ENCODE measurements at places on chromosomes 12 and 14.

- no peak for DNase-seq
Measured at GRCh38 chr12:130972586-130972950, 18.9 kb downstream of the ADGRD1 start.

- DNase-seq: no peak
Measured at GRCh38 chr12:27733052-27733656, 22.5 kb downstream of the MRPS35 start.

DNA sequence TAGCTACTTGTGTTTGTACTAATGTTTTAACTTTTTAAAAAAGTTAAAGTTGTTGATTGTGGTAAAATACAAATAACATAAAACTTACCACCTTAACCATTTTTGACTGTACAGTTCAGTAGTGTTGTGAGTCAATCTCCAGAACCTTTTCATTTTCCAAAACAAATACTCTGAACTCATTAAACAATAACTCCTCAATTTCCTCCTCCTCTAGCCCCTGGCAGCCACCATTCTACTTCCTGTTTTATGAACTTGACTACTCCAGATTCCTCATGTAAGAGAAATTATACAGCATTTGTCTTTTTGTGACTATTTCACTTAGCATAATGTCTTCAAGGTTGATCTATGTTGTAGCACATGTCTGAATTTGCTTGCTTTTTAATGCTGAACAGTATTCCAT, 299.1 kb upstream of the AMIGO2 start:
- no peak for DNase-seq

GRCh38 chr12:67433385-67434175, 164.4 kb downstream of the CAND1 start:
- no peak for DNase-seq

DNA sequence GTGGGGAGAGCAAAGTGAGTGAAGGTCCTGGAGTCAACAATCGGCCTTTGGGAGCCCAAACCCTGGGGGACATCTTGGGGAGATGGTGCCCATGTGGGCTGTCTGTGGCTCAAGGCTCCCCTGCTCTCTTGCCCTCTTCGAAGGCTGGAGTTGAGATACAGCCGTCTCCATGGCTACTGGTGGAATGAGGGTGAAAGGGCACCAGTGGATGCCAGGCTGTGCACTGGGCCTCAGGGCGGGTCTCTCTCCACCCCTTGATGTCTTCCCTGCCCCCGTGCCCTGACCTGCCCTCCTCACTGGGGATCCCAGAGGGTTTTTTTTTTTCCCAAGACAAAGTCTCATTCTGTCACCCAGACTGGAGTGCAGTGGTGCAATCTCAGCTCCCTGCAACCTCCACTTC, 2.0 kb upstream of the ANKRD9 start:
- no peak for DNase-seq

GRCh38 chr12:6535697-6535946, 1.3 kb downstream of the GAPDH start:
- no peak for DNase-seq

DNA sequence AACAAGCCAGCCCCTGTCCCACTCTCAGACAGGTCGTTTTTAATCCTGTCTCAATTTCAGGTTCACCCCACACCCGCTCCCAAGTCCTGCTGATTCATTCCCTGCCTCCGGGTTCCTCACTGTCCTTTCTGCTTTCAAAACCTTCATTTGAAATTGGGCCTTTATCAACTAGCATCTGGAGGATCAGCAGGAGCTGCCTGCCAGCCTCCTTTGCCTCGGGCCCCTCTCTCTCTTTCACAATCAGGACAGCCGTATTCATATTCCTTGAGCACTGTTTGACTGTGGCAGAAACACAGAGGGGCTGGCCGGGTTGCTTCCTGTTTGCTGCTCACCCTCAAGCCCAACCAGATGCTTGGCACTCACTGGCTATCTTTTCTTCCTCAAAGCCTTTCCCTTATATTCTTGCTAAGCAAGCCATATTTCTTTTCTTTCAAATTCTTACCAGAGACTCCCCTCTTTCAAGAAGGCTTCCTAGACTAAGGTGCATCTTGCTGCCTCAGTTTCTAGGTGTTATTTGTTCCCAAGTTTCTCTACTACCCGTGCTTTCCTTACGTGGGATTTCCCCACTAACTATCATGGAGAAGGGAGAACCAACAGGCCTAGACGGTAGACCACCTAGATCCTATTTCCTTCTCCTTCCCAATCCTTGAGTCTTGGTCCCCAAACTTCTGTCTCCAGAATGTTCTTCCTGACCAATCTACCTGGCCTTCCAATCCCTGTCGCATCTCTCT, 3.0 kb downstream of the GALNT6 start:
- DNase-seq: no peak

DNA sequence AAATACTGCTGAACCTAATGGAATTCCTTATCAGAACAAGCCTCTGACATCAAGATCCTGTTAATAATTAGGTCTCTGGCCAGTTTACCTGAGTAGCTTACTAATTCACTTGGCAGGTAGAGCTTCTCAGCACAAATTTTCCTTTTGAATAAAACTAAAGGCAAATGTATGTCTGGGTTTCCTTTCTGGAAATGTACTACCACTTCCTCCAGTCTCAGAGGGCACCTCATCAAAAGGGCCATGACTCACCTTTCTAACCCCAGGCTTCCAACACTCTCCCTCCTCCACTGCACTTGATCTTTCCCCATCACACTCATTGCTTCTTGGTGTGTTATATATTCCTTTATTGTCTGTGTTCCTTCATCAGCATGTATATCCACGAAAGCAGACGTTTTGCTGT, 90.5 kb downstream of the SLC2A13 start:
- no peak for DNase-seq

DNA sequence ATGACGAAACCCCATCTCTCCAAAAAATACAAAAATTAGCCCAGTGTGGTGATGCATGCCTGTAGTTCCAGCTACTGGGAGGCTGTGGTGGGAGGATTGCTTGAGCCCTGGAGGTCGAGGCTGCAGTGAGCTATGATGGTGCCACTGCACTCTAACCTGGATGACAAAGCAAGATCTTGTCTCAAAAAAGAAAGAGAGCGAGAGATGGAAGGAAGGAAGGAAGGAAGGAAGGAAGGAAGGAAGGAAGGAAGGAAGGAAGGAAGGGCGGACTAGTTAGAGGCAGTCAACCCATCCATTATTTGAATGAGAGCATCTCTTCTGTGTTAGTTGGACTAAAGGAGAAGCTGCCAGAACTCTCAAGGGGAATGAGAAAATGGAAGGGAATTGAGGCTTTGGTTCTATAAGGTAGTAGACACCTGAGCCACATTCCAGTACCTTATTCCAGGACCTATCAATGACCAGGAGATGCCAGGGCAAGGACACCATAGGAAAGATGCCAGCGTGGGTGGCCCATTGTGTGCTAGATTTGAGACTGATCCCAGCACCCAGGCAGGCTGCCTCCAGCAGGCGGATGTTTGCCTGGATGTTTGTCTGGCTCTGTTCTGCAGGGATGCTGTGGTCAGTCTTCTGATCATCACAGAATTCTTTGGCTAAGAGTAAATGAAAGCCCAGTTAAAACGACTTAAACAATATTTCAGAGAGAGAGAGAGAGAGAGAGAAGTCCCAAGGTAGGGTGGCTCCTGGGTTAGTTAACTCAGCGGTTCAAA, 11.5 kb upstream of the P2RX7 start:
- no peak for DNase-seq

- DNase-seq: no peak
Measured at GRCh38 chr14:56808383-56809269, 1.7 kb downstream of the OTX2 start.

DNA sequence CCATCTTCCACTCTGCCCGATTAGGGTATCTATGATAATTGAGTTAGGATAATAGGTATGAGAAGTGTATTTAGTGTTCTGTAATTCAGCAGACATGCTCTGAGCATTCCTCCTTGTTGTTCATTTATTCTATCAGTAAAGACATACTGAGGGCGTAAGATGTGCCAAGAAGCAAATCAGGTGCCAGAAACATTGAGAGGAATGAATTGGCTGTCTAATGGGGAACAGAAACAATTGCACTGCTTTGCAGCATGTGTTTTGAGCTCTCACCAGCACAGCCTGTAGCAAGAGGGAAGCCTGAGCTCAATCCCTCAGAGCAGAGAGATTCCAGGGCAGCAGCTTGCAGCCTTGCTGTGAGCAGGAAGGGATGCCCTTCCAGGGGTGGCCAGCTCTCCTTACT, 589.3 kb downstream of the BCL11B start:
- DNase-seq: no peak
